NCI-H460 (cell line): ENCODE measurements at places on chromosomes 2 and 18. TPM values are rescaled to one million over a fixed set of nuclear protein-coding genes. Genes with fewer than 3 reads are reported as not detected.

REG3A gene
- total RNA-seq, result not detected in 2 replicates

- no peak for DNase-seq
These were observed 23.6 kb upstream of the NMS start for GRCh38 chr2:100446696-100447095.

IL37 gene
- 0.75 TPM in 1 of 2 replicates, not detected in the other for total RNA-seq

UPP2 gene
- not detected in 2 replicates for total RNA-seq

- DNase-seq, result no peak
These were observed 1.2 kb downstream of the KIF5C start for GRCh38 chr2:148876202-148876594.

GRCh38 chr2:130985206-130985780 is 108.0 kb downstream of the FAM168B start:
- no peak for DNase-seq

AGAP1 gene
- 18.1 and 18.3 TPM in 2 replicates for total RNA-seq

DNA sequence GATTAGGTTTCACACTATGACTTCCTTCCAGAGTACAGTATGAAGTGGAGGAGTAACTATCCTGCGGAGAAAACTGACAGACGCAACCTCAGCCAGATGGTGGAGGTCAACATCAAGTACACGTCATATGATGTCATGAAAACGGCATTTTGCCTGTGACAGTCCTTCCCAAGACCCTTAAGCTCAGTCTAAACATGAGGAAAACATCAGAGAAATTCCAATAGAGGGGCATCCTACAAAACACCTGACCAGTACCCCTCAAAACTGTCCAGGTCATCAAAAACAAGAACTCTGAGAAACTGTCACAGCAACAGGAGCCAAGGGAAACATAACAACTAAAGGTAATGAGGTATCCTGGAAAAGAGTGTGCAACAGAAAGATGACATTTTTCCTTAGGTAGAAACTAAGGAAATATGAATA is 1.7 kb downstream of the RNU4ATAC start:
- DNase-seq, result peak; percentile 21

UGT1A4 gene
- 0.20 TPM in 1 of 2 replicates, not detected in the other for total RNA-seq

DNA sequence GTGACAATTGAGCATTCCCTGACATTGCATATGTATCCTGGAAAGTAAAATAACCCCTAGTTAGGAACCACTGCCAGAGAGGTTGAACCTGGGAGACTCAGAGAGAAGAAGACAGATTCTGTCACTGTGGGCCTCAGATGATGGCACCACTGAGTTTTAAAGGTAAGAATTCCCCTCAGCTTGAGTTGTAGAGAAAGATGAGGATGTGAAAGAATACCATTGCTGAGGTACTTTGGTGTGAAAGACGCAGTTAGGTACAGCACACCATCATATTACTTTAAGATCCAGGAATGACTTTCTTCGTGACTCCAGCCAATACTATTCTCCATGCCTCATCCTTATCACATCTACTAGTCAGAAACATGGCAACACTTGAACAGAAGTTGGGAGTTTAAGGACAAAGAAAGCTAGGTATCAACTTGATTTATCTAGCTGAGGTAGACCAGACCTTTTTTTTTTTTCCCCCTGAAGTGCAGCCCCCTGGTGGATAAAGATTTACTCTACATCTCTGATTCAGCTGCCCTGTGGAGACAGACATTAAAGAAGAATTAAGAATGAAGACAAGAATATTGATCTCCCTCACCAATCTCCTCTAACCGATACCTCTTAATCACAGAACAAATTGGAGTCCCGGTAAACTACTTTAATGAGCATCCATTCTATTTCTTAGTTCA is 630.5 kb upstream of the FANCL start:
- DNase-seq, result no peak

DNA sequence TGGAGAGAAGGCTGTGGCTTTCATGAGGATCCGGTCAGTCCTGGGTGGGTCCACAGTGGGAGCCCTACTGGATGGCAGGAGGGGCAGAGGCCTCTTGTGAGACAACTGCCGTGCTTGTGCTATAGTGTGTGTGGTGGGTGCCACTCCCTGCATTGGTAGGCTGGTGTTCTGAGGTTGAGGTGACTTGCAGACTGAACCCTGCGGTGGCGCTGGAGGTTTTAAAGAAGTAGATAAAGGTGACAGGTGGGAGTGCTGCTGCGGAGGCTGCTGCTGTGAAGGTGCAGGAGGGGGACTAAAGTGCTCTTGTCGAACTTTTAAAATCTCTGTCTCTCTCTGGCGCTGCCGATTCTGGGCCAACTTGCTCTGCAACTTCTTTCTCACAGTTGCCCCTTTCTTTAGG is 29.7 kb downstream of the INO80D start:
- DNase-seq, result no peak

DNA sequence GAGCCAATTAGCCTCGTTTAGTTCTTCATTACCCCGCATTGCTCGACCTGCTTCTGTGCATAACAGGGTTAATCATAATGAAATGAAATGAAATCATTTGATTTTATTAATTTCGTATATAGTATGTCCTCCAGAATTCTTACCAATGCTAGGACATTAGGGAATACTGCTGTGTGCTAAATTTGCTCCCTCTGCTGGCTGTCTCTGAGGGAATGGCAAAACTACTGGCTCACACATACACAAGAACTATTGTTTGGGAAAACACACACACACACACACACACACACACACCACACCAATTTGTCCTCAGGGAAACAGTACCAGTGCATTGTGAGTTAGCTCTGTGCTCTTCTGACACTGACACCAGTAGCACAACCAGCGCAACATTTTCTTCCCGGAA is 273.3 kb upstream of the TCF4 start:
- no peak for DNase-seq

METTL8 gene
- total RNA-seq, result 34.3 and 35.2 TPM in 2 replicates

DNA sequence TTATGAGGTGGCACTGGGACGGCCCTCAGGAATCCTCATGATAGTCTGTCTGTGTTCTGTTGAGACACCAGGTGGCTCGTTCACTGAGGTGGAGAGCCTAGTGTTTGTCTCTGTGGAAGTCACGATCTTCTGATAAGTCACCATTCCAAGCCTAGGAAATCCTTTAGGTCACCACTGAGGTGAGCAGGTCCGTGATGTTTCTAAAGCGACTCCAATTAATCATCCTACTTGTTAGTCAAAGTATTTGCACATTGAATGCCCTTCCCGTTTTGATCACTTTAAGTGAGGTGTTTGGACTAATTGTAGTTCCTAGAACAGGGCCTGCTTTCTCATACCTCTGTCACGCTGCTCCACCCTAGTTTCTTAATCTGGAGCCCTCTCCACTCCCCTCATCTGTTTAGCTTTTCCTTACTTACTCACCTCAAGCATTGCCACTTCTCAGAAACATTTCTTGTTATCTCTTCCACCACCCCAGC is 28.0 kb upstream of the DSG3 start:
- DNase-seq, result no peak

- DNase-seq, result no peak
These were observed 15.8 kb downstream of the SLC8A1 start for GRCh38 chr2:40436093-40436475.

DNA sequence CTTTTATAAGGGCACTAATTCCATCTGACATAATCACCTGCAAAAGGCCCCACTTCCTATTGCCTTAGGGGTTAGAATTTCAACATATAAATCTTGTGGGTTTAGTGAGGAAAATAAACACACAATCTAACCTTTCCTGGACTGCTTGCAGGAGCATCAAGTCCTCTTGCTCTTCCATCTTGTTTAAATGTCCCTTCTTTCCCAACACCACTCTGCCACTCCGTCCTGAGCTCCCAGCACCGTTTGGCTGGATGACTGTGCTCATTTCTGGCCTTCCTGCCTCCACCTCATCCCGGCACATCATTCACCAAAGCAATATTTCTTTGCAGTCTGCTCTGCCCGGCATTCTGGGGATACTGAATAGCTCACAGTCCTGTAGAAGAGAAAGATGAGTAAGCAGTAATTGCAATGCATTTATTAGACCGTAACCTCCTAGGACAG is 247.8 kb downstream of the BCL2 start:
- no peak for DNase-seq

DNA sequence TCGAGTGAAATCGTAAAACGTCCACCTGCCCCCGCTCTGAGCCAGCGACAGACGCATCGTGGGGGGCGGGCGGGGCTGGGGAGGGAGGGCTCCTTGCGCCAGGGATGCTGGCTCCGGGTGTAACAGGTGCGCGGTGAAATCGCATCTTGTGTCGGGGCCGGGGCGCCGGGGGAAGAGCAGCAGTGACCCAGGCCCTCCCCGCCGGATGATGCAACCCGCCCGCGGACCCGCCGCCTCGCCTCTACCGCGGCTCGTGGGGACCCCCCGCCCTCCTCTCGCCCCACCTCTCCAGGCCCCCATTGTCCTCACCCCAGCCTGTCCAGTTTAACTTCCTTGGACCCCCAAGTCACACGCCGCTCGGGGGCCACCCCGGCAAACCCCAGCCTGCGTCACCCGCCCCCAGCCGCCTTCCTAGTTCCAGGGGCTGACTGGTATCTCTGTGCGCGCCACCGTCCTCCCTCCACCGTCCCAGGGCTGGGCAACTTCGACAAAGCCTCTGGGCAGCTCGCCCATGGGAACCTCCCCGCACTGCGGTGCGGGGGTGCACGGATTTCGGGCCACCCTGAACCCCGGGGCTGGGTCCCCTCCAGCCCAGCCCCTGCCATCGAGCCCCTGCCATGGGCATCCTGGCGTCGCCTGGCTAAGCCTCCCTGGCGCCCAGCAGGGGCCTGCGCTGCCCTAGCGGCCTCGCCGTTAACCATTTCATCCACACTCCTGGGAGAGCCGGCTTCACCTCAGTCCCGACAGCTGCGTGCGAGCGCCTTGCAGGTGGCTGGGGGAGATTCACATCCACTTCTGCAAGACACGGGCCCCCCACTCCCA is 799 bp upstream of the KIF1A start:
- no peak for DNase-seq

DOCK10 gene
- total RNA-seq, result 17.5 and 23.9 TPM in 2 replicates

LONRF2 gene
- 3.2 and 4.3 TPM in 2 replicates for total RNA-seq

- peak; percentile 57 for DNase-seq
These were observed 9.4 kb downstream of the GPD2 start for GRCh38 chr2:156445296-156446220.

DNA sequence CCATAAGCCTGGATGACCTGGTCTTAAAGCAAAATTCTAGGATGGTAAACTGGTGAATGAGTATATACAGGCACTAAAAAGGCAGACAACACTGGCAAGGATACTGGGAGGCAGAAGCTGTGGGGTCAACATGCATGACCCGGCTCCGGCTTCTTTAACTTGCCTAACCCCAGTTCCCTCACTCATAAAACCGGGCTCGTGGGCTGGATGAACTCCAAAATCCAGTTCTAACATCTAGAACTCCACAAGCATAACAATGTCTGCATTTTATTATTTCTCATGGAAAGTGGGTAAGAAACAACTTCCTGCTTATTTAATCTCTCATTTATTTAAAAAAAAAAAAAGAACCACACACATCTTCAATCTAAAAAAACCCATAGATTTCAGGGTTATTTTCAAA is 57.3 kb downstream of the FARSB start:
- no peak for DNase-seq

GRCh38 chr2:17195016-17195415 is 323.2 kb downstream of the RAD51AP2 start:
- DNase-seq, result no peak

DNA sequence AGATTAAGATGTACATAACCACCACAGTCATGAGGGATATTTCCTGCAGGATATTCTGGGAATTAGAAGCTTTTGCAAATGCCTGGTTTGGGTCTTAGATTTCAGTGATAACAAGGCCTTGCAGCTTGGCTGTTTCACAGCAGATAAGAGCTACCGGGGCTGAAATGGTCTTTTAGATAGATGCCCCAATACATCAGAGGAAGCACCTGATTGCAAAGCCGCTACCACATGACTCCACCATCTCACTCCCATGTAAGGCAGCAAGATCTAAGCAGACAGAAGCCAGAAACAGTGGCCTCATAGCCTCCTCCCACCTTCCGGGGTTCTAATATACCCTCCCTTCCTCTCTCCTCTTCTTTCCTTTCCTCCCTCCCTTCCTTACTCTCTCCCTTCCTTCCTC is 31.1 kb upstream of the EPG5 start:
- DNase-seq, result no peak

ZNF521 gene
- not detected in 2 replicates for total RNA-seq

PRADC1 gene
- 6.3 and 10.7 TPM in 2 replicates for total RNA-seq

DNA sequence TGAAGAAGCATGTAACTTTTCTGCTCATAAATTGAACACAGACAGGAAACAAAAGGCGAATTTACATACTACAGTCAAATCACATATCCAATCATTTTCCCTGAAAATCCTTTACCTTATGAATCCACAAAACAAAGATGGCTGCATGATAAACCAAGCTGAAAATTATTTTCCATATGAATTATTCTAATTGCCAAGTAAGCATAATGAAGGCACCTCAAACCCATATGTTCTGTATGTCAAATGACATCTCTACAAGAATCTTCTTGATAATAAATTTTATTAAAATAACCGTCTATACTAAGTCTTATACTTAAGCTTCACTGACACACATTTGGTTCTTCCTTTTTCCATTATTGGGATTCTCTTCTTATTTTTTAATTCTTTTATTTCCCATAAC is 1242.6 kb downstream of the CNTNAP5 start:
- no peak for DNase-seq

DNA sequence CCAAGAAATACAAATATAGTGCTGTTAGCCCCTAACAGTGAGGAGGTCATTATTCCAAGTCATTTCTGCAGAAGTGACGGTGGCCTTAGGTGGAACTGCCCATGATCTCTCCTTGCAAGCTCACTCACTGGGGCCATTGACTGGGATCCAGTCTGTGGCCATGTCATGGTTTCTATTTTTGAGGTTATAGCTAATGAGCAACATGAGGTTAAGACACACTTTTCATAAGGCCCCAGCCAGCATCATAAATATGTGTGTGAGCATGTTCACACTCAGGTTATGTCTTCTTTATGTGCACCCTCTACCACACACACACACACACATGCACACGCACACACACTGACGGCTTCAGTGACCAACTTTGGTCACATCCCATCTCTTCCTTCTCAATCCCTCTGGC is 484 bp downstream of the AFF3 start:
- DNase-seq, result no peak

- DNase-seq, result no peak
These were observed 43.1 kb upstream of the LONRF2 start for GRCh38 chr2:100365434-100365833.

DNA sequence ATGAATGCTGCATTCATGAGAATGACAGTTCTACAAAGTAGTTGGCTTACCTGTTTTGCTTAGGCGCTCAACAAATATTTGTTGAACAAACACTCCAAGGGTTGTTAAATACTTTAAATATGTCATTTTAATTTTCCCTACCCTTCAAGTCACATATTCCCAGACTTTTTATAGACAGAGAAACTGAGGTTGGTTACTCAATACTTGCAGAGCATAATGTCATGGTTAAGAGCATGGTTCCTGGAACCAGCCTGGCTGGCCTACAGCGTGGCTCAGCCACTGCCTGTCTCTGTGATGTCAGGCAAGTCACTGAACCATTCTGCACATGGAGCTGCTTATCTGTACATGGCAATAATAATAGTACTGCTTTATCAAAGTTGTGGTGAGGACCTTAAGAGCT is 120.0 kb upstream of the STK17B start:
- no peak for DNase-seq

GAREM1 gene
- total RNA-seq, result 7.8 and 9.5 TPM in 2 replicates
